ENCODE measurements at places on chromosomes 7 and 10. TPM values are rescaled to one million over a fixed set of nuclear protein-coding genes. Genes with fewer than 3 reads are reported as not detected.

DNA sequence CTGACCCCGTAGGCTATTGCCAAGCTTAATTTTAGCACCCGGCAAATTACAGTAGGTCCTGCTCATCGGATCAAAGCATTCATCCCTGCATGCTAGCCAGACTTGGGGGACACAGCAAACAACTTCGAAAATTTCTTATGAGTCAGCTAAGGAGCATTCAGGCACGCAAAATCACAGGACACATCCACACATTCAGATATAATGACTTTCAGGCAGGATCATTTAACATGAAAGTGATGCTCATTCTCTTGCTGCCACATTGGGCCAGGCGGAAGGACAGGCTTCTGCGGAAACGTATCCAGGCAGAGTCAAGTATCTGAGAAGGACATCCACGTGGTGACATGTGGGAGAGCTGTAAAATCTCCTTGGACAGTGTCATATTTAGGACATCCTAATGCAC is 474.0 kb upstream of the NRP1 start:
- no peak for DNase-seq

- DNase-seq: no peak
These were observed 163.4 kb downstream of the PLXDC2 start for GRCh38 chr10:19979628-19980027.

- no peak for DNase-seq
These were observed 4.6 kb downstream of the DENND11 start for GRCh38 chr7:141697211-141697871.

DNA sequence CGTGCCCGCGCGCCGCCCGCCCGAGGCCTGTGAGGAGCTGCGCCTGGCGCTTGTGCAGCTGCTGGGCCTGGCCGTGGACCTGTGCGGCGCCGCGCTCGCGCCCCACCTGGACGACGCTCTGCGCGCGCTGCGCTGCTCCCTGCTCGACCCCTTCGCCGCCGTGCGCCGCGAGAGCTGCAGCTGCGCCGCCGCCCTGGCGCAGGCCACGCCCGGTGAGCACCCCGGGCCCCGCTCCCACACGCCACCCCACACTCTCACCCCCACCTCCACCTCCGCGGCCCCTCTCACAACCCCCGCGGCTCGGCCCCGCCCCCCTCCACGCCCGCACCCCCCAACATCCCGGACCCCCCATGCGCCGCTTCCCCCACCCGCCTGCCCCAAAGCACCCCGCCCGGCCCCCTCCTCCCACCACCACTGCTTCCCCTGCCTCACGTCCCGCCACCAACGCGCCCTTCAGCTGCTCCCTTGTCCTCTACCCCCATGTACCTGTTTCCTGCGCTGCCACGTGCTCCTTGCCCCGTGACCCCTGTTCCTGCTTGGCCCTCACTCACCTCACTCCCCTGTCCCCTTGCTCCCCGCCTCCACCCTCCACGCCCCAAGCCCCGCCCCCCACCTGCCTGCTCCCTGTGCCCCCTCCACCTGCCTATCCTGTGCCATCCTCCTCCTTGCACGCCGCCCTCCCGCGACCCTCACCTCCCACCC is at the start of gene PRKAR1B:
Gene PRKAR1B, minus strand, starts transcription at position 178 of the 702 bp plus-strand sequence. CDS start 15,776 bp downstream, outside the sequence.
- DNase-seq: no peak

- peak; percentile 38 for DNase-seq
These were observed 550 bp upstream of the CALU start for GRCh38 chr7:128738570-128739047.

GRCh38 chr7:68472688-68473087 is 1125.6 kb upstream of the AUTS2 start:
- no peak for DNase-seq

- DNase-seq: no peak
These were observed 234.6 kb downstream of the PPP1R3A start for GRCh38 chr7:113684165-113684564.

DNA sequence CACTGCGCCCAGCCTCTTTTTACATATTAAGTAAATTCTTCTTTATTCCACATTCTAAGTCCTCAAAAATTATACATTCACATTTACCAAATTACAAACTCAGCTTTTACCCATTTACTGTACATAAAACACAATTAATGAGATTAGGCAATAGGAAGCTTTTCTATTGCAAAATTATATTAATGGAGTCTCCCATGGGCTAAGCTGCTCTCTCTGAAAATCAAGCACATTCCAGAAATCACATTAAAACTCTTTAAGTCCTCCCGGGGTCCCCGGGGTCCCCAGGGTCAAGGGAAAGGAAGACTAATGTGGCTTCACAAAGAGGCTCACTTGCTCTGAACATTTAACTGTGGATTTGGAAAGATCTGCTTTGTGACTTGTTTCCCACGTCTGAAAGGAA is 127.4 kb upstream of the KMT2E start:
- no peak for DNase-seq

- DNase-seq: no peak
These were observed 2.8 kb upstream of the LRMDA start for GRCh38 chr10:75428434-75429158.

DNA sequence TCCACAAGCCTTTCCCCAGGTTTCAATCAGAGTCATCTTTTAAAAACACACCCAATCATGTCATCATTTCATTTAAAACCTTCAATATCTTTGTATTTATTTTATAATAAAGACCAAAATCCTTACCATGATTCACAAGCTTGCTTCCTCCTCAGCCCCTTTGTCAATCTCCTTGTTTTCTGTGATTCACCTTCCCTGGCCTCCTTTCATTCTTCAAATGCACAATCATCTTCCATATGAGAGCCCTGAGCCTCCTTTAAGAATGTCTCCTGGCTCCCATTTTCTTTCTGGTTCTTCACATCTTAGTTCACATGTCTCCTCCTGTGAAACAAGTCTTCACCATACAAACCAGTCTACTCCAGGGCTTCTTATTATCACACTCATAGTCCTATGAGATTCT is 904.0 kb downstream of the SORCS3 start:
- DNase-seq: no peak

- DNase-seq: peak; percentile 50
These were observed 54.4 kb downstream of the MCMBP start for GRCh38 chr10:119817991-119818888.

GRCh38 chr10:44930904-44931620 is 19.9 kb downstream of the TMEM72 start:
- DNase-seq: no peak

DNA sequence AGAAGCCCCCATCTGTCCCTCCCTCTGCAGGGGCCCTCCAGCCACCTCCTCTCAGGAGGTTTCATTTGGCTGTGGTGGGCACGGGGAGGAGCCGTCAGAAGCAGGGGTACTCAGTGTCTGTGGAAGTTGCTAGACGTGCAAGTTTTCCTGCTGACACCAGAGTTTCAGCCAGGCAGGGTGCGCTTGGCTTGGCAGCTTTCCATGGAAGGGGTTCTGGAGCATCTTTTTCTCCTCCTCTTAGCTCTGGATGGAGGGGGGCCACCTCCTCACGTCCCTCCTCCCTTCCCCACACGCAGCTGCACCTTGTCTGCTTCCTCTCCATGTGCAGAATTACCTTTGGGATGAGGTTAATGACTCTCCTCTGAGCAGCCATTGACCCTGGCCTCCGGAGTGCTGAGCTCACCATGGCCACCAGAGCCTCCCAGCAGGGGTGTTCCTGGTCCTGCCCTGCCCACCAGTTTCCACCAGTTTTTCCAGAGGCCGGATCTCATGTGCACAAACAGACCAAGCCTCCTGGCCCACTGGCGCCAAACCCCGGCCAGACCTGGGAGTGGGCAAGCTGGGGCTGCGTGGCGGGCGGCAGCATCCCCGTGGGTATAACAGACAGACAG is 579.8 kb upstream of the FOXK1 start:
- no peak for DNase-seq

DNA sequence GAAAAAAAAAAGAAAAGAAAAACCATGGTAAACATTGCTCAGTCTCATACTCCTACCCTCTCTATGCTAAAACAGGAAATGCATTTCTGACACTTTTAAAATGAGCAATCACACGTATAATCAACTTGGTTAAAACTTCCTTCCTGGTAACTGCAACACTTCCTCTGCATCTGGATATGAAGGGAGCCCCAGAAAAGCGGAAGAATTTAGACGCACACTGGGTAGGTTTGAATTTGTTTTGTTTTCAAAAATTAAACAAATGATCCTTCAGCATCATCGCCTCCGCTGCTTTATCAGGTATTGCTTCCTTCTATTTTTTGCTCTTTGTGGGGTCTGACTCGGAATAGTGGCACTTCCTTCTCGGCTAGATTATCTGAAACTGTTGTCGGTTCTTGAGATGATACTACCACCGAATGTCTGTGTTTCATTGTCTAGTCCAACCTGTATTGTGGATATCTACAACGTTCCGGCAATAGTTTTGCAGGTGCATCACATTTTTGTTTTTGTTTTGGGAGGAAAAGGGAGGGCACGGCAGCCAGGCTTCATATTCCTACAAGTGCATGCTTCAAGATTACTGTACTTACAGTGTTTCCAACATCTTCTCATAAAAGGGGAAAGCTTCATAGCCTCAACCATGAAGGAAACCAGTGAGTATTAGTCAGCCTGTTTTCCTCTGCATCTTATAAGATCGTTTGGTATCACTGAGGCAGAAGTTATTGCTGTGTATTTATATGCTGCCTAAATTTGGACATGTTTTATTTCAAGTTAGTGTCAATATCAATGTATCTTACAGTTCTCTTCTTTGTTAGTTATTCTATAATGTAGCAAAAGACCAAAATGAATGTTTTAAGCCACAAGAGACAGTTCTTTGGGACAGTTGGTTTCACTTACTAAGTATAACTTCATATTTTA is at the start of gene PIK3CG:
Gene PIK3CG, plus strand, starts transcription at position 153 of the 912 bp plus-strand sequence. CDS start 2,280 bp downstream, outside the sequence.
- peak; percentile 80 for DNase-seq

DNA sequence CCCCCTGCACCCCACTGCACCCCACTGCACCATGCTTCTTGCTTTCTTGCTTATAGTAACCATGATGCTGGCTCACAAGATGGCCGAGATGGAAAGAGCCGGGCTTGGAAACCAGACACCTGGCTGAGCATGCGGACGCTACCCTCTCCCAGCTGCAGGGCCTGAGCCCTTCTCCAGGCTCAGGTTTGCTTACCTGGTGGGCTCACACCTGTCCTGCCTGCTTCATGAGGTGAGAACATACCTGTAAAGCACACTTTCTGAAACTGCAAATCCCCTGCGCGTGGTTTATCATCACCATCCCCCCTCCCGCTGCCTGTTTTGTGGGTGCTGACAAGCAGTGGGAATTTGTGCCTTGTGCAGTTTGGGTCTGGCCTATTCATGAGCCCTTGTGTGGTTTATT is 302.7 kb downstream of the GLRX3 start:
- no peak for DNase-seq

GRCh38 chr7:76049295-76049694 is 1.4 kb downstream of the MDH2 start:
- DNase-seq: no peak

GRCh38 chr10:228366-228765 is 93.1 kb downstream of the ZMYND11 start:
- no peak for DNase-seq

GRCh38 chr10:32000937-32001336 is 55.3 kb downstream of the KIF5B start:
- DNase-seq: no peak

DNA sequence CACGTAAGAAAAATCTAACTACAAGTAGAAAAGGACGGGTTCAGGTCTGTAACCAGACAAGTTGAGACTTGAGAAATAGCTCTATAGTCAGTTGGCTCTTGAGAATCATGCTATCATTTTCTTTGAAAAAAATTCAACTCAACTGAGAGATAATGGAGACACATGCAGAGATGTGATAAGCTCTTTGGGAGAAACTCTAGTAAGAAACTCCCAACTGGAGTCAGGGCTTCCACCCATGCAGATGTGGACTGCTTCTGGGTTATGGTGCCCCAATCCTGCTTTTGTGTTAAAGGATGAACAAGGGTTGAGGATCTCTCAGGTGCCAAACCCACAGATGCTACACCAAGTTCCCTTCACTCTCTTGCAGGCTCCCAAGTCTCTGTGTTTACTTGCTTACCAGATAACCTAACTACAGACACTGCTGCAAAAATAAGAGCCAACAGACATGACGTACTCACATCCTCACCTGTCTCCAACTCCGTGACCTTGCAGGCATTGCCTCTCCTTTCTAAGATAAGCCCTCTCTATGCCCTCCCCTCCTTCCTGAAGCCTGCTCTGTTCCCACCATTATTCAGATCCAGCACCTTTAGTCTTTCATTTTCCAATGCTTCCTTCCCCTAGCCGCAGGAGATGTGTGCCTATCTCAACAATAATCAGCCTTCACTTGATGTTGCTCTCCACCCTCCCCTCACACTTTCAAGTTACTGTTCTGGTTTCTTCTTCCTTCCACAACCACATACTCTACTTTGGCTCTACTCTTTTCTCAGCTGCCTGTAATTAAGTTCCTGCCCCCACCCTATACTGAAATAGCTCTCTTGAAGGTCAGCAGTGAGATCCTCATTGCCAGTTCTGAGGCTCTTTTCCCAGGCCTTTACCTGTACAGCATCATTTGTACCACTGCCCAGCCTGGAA is 130.0 kb downstream of the ICA1 start:
- no peak for DNase-seq

GRCh38 chr10:5096108-5096507 is 1.9 kb downstream of the AKR1C3 start:
- DNase-seq: no peak

- DNase-seq: no peak
These were observed 5.2 kb upstream of the BTBD16 start for GRCh38 chr10:122265896-122266295.

Gene PKD1L1
- total RNA-seq: under 0.01 TPM

Gene FZD1
- 7.3 TPM for total RNA-seq

Gene SPDYE6
- not detected for total RNA-seq

Gene SPDYE5
- total RNA-seq: under 0.01 TPM

Gene UCN3
- not detected for total RNA-seq

Gene PDZD7
- total RNA-seq: 1.3 TPM

Gene PTN
- not detected for total RNA-seq

Gene FAM241B
- total RNA-seq: 1.3 TPM

Gene SPDYE16
- total RNA-seq: under 0.01 TPM

Gene ASAH2
- under 0.01 TPM for total RNA-seq

Gene PRF1
- total RNA-seq: 0.81 TPM

Gene ARL3
- 1.1 TPM for total RNA-seq

All from hematopoietic multipotent progenitor cell (in vitro differentiated cells).